Skin of body (tissue), 3 donors: ENCODE measurements at places on chromosomes 5 and 9.

GRCh38 chr9:31030741-31031202 is 1353.7 kb upstream of the ACO1 start:
- DNase-seq, result no peak

GRCh38 chr9:15641291-15641690 is 88.4 kb downstream of the CCDC171 start:
- DNase-seq, result peak; percentile 89

GRCh38 chr5:38547257-38547656 is 9.2 kb downstream of the LIFR start:
- DNase-seq, result no peak

- no peak for DNase-seq
These were observed 65.4 kb upstream of the SLC1A1 start for GRCh38 chr9:4424891-4425290.

- no peak for DNase-seq
These were observed 177.9 kb downstream of the GDNF start for GRCh38 chr5:37661951-37662350.

DNA sequence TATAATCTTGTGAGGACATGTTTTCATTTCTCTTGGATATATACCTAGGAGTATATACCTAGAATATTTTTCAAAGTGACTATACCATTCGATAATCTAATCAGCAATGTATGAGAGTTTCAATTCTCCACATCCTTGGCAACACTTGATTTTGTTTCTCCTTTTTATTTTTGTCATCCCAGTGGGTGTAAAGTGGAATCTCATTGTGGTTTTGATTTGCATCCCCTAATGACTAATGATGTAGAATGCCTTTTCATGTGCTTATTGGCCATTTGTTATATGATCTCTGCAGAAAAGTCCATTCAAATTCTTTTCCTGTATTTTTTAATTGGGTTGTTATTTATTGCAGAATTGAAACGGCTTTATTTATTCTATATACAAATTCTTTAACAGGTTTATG is 15.2 kb downstream of the ZCCHC9 start:
- no peak for DNase-seq

- DNase-seq, result no peak
These were observed 165.9 kb downstream of the CARTPT start for GRCh38 chr5:71884926-71885325.

- DNase-seq, result peak; percentile 84
These were observed 27.1 kb upstream of the BASP1 start for GRCh38 chr5:17190242-17190778.

- DNase-seq, result peak; percentile 62
These were observed 207.5 kb downstream of the NXNL2 start for GRCh38 chr9:88742483-88742882.

DNA sequence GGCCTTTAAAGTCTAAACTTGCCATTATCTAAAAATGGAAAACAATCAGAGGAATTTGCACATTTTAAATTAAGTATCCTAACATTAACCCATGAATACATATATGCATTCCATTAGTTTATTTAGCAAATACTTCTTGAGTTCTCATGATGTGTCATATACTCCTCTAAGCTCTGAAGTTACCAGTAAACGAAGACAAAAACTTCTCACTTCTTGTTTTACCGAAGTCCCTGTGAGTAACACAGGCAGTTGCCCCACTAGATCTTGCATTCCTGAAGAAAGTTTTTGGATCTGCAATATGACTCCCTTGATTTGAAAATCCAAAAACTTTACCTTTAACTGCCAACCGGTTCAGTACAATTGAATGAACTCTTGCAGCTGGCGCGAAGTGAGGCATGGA is 439.0 kb upstream of the MPDZ start:
- DNase-seq, result no peak

DNA sequence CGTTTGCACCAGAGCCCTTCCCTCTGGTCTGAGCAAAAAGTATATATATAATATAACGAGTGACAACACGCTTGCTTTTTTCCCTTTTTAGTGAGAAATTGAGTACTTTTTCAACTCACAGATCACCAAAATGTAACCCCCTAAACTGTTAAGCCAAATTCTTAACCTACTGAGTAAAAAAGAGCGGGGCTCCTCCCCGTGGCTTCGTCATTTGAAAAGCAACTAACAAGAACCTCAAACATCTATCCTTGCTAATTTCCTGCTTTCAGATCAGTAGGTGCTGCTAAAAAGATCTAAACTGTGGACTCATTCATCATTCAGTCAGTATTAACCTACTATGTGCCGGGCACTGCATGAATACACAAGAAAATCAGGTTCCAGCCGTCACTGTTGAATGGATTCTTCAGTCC is 1.0 kb upstream of the PTBP3 start:
- peak; percentile 60 for DNase-seq

DNA sequence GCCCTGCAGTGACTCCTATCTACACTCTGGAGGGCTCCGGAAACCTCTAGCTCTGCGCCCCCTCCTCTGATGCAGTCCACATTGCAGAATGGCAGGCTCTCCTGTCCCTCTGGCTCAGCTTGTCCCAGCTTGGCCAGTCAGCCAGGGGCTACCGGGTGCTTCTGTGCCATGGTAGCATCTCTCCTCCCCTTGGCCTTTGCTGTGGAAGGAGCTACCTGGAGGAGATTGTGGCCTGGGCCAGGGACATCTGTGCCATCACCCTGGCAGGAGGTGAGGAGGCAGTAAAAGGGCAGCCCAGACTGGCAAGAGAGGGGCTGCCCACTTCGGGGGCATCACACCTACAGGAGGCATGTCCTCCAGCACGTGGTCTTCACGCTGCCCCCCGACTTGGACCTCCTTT is 38.1 kb upstream of the FCN1 start:
- no peak for DNase-seq
